ENCODE measurements at places on chromosomes 7 and 10.
A peak's percentile ranks its signal among the peaks of the same experiment; 100 is the strongest.

DNA sequence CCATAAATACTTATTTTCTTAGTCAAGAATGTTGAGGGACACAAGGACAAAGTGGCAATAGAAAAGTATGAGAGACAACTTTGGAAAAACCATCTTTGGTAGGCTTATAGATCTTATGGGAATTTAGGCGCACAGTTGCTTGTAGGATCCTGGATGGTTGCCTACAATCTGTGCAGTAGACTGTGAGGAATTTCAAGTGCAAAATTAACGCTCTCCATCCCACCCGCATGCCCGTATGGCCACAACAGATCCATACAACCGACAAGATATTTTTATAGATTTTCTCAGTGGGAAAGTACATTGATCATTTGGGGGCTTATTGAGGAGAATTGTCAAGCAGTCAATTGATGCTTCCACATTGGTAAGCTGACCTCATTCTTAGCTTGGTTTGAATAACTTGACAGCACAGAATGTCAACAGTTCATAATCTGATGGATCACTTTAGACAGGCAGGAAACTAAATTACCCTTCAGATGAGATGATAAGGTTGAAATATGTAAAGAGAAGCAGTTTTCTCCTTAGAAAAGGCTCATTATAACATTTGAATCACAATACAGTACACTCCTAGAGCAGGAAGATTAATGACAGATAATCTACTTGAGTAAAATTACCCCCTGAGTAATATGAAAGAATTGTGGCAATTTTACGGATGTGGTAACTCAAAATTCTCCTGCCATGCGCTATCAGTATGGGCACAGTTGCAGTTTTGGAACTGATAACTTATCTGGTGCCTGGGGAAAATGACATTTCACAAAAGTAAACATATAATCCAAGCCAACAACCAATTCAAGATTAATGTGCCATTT, 479.7 kb downstream of the KIF20B start:
- no peak for DNase-seq

DNA sequence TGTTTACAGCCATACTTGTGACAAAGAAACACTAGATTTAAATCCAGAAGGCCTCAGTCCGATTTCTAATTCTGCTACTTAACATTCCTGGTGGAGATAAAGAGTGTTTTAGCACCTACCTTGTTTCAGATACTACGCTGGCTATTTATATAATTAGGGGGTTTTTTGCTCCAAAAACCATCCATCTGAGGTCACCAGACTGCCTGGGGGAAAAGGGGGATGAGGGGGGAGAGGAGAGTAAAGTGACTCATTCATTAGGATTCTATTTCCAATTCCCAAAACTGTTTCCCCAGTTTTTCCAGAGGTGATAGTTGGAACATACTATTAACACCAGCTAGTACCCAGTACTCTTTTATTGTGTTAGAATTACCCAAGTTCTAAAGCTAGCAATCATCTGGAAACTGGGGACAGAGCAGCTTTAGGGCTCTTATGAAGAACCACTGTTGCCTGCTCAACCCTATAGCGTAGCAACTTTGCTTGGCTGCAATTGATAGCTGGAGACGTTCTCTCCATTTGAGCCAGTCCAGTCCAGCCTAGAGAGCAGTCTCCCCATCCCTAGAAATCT, 6.6 kb downstream of the GCC1 start:
- peak; percentile 27 for DNase-seq

DNA sequence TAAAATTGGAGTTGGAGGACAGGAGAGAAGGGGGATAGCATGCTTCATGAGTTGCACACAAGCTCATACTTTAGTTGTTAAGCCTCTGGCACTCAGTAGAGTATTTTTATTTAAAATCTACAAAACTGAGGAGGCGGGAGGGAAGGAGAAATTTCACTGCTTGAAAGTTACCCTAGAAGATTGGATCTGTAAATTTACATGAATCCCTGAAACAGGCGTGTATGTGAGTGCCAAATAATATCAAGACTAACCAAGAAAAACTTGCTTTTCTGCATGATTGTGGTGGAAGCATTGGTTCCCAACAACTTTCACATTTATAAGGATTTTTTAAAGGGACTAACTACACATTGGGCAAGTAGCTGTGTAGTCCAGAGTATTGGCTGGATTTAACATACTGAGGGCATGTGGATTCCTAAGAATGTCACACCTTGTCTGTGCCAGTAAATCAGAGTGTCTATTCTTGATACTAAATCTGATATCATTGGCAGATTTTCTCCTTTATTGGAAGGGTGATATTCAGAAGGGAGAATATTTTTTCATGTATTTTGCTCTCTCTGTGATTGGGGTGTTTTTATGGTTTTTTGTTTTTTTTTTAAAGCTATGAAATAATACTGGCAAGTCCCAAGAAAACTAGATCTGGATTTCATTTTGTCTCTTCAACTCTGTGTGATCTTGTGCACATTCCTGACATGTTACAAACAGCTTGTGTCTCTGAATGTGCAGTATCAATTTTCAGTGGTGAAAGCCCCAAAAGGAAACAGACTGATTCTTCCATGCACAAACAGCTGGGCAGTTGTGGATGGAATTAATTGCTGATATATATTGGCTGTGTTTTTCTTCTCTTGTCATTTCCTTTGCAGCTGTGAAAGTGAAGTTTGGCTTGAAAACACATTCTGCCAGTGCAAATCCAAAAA, 67.2 kb downstream of the ADD3 start:
- DNase-seq = peak; percentile 78

- no peak for DNase-seq
Observed at GRCh38 chr10:84783386-84783785, 455.0 kb downstream of the CCSER2 start.

- DNase-seq = no peak
Observed at GRCh38 chr7:1054861-1055450, 10.6 kb downstream of the GPR146 start.

DNA sequence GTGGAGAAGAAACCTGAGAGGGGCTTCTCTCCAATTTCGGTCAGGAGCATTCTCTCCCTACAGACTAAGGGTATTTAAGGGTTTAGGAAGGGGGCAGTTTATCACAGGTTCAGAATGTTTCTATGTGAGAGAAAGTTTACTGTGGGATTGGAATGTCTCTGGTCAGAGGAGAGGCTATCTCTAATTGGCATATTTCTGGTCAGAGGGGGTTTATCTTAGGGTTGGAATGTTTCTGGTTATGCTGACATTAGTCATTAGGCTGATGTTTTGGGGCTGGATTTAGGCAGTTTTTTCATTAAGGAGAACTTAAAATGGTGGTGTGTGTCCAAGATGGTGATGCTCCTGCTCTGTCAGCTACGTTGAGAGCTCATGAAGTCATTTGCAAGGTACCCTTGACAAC, 758.0 kb downstream of the TYW1 start:
- no peak for DNase-seq

- peak; percentile 18 for DNase-seq
Observed at GRCh38 chr10:22486431-22486830, 141.1 kb downstream of the SPAG6 start.
